ENCODE measurements at places on chromosomes 2 and 18.

DNA sequence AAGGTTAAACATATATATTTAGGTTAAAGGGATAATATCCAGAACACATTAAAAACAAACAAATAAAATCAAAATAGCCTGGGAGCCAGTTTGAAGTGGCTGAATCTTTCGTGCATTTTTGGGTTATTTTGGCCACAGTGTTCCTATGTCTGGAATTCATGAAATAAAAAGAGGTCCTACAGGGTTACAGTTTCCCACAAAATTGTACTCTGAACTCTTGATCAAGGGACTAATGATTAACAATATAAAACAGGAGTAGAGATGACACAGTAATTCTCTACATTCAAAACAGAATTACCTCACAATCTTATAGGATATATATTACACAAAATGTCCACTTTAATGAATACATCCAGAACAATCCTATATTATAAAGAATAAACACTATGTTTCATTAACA, 24.9 kb downstream of the VPS4B start:
- DNase-seq = no peak

- DNase-seq = no peak
Measured at GRCh38 chr2:28580078-28580477, 84.2 kb downstream of the PLB1 start.

- no peak for DNase-seq
Measured at GRCh38 chr2:226740039-226740648, 59.5 kb downstream of the IRS1 start.

DNA sequence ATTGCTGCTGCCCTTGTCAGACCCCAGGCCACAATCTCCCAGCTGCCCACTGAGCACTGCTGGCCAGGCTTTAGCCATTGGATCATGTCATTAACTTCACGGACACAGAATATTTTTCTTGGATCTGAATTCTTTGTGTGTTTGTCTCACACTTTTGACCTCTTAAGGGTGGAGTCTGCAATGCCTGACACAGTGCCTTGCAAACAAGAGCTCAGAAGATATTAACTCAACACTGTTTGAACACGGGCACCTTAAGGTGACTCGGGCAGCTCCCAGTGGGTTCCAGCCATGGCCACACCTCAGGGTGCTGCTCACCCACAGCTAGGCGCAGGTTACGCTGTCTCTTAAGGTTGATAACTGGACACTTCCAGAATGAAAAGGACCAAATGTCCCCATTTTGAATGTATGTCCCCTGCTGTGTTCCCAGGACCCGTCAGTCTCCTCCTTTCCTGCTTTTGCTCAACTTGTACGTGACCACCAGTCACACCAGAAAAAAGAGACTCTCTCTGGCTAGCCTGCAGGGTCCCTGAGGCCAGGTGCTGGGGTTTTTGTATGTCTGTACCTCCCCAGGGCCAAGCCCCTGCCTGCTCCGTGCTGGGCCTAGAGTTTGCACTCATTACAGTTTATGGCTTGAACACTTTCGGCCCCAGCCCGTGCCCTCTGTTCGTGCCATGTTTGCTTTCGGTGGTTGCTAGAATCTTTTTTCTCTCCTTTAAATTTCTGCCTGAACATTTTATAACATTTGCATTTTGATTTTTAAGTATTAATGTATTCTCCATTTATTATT, 33.4 kb upstream of the TMEM131 start:
- no peak for DNase-seq

GRCh38 chr2:40955042-40955441, 503.2 kb upstream of the SLC8A1 start:
- DNase-seq = no peak

DNA sequence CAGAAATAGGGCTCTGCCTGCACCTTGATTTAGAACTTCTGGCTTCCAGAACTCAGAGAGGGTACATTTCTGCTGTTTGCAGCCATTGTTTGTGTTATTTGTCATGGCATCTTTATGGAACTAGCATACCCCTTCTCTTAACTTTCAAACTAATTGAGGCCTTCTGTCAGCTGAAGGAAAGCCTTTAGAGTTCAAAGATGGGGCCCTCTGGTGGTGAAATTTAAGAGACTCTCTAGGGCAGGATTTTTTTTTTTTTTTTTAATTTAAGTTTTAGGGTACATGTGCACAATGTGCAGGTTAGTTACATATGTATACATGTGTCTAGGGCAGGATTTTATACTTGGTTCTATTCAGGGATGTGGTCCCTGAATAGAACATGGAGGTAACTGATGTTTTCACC, 260.6 kb upstream of the LINC00305 start:
- no peak for DNase-seq

DNA sequence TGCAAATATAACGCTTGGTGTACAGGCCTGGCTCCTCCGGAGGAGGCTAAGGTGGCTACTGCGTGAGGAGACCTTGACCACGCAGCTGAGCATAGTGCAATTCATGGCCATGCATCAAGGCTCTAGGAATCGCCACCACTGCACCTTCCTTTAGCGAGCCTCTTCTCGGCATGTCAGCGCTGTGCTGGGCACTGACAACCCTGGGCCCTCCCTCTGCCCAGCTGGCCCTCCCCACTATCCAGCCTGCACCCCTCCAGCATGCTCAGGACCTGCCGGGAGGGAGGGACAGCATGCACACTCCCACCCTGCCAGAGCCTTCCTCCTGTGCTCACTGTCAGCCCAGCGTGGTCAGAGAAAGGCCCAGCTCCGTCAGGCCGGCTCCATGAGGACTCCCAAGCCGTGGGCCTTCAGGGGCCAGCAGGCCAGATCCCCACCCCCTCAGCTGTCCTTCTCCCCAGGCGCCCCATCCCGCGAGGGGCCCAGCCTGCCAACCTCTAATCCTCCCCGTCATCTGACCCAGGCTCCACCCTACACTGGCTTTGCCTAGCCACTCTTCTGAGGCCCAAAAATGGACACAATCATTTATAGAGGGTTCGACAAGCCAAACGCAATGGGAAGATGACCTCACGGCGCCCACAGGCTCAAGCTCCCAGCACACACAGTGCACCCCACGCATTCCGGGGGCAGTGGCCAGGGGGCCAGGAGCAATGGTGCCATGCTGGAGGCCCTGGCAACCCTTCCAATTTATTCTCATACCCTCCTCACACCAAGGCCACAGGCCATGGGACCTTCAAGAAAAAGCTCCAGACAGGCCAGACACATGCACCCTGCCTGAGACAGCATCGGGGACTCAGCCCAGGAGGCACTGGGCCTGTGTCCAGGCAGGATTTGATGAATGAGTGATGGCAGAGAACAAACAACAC, 3.5 kb downstream of the BIN1 start:
- peak; percentile 60 for DNase-seq

DNA sequence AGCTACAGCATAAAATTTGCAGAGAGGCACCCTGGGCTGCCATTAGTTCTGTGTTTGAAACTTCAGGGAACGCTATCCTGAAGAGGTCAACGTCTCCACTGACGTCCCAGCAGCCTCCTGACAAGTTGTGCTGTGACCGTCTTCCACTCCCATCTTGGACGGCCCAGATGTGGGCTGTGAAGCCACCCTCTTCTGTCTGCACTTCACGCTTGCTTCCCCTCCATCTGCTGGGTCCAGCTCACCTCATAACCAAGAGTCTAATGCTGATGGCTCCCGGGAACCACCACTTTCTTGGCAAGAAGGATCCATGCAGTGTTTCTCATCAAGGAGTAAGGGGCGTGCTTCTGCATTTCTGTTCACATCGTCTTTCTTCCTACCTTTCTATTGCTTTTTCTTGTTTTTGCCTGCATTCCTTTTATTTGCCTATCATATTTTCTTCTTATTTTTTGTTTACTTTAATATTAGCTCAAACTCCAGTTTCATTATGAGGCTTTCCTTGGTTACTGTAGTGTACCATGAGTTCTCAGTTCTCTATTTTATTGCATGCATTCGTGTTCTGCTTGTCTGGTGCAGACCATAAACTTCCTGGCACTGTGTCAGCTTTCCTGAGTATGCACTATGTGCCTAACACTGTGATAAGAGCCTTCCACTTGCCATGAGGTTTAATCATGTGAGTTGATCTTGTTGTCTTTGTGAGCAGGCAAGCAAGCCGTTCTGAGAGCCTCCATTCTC, 631.8 kb upstream of the RAB6C start:
- no peak for DNase-seq

- no peak for DNase-seq
Measured at GRCh38 chr2:206836722-206837121, 71.3 kb downstream of the FASTKD2 start.

DNA sequence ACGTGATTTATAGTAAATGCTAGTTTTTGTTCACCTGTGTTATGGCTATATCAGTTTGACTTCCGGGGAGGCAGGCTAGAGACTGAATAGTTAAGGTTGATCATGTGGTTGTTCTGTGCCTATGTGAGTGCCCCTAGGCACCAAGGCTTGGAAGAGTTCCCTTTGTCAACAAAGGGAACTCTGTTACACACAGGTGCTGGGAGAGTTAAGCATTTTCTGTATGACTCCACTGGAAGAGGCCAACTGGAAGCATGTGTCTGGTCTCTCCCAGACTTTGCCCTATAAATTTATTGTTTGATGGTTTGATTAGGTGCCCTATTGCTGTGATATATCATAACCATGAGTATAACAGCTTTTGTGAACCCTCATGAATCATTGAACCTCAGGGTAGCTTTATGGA, 63.8 kb downstream of the ARL6IP6 start:
- no peak for DNase-seq

- DNase-seq = no peak
Measured at GRCh38 chr2:207513551-207514257, 16.1 kb upstream of the CREB1 start.

GRCh38 chr2:9717886-9718451, 87.2 kb upstream of the YWHAQ start:
- no peak for DNase-seq

DNA sequence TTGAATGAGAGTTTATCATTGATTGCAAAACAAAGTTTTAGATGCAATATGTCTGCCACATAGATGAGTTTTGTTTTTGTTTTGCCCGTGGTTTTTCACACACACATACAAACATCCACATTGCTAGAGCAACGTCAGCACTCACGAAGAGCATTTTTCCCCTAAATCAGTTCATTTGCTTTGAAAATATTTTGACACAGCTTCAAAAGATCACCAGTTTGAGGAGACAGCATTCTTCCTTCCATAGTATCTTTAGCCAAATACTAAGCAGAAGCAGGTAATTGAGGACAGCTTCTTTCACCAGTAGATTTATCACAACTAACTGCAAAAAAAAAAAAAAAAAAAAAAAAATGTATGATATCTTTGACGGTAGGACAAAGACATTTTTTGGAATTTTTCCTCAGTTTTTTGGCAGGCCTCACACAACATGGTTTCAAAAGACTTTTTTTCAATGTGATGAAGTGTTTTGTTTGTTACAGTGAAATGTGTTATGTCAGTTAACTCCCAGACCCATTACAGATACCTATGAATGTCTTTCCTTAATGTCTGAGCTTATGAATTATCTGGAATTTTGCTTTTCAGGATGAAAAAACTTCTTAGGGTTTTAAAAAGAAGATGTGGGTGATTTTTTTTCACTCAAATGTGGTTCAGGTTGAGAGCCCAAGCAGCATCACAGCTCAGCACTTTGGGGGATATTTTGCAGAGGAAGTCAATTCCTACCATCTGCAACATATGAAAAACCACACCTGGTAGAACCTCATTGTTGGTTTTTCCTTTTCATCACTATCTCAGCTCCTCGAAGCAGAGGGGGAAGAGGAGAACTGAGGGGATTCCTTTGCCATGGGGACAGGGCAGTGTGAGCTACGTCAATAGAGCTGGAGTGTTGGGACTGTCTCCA, 31.6 kb downstream of the AOX1 start:
- DNase-seq = no peak

DNA sequence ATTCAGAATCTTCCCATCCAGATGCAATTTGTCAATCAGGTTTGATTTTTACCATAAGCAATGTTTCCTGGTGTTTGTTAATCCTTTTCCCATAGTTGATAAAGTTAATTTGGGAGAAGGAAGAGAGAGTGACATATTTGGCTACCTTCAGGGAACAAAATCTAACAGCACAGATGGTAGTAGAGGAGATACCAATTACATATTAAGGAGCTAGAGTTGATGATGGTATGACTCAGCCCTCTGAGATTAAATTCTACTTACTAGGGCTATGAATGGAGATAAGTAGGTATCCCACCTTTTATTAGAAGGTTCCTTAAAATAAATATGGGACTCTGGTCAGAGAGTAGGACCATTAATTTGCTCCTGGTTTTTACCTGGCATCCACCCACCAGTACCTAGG, 139.7 kb downstream of the EHBP1 start:
- no peak for DNase-seq

GRCh38 chr18:46693996-46694395, 37.0 kb upstream of the LOXHD1 start:
- no peak for DNase-seq

GRCh38 chr18:31533236-31533635, 35.3 kb downstream of the DSG2 start:
- DNase-seq = no peak

GRCh38 chr2:1321321-1321720, 91.9 kb upstream of the TPO start:
- no peak for DNase-seq

- DNase-seq = peak; percentile 28
Measured at GRCh38 chr2:65159906-65160305, 30.0 kb upstream of the RAB1A start.

- DNase-seq = no peak
Measured at GRCh38 chr2:240401308-240401707, 34.2 kb upstream of the GPC1 start.

DNA sequence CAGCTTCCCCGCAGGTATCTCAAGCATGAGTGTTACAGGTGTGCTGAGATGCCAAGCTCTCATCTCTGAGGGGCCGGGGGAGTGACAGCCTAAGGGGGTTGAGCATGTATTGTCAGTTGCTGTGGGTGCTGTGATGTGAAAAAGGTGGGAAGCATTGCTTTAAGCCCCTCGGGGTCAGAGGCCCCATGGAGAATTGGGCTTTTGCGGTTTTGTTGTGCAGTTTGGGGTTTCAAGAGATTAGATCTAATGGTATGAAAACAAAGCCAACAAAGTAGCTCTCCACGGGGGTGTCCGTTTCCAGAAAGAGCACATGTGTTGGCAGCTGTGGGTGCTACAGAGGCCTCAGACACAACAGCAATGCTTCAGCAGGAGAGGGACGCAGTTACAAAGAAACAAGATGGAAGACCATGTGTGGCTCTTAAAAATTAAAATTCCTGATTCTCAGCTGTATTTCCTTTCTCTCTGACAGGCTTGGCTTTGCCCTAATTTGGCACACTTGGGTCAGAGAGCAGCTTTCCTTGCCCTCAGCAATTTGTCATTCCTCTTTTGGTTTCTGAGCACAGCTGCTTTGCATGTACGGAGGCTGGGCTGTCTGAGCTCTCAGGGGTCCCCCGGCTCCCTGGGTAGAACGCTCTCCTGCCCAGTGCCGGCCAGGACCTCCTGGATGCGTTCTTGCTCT, 69.9 kb downstream of the TMEM247 start:
- peak; percentile 39 for DNase-seq

DNA sequence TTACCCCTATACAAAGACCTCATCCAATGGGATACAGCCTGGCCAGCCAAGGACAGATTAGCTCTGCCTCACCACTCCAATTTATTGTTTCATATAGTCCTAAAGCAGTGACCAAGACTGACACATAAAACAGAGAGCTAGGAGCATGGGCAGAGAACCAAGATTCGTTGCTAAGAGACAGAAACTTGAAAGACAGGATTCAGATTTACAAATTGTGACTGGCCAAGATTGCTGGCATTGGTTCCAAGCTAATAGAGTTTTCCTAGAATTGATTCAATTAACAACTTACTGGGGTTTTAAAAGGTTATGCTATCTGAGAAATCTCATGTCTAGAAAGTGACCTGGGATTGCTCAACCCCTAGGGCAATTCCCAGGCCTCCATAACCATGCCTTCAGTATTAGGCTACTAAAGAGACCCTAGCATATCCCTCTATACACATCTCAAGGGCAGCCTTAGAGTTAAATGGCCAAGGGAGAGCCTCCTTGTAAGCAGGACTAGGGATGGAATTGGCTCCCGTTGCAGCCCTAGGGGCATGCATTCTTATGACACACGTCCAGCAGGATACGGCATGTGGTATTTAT, 75.6 kb downstream of the ICOS start:
- peak; percentile 25 for DNase-seq

Measured in right hindlimb (tissue), 1 donor.